ENCODE measurements at places on chromosomes 2 and 18.

- no peak for DNase-seq
Observed at GRCh38 chr2:128008074-128008672, 19.7 kb downstream of the SAP130 start.

- DNase-seq, result no peak
Observed at GRCh38 chr2:50691513-50691912, 340.4 kb downstream of the NRXN1 start.

DNA sequence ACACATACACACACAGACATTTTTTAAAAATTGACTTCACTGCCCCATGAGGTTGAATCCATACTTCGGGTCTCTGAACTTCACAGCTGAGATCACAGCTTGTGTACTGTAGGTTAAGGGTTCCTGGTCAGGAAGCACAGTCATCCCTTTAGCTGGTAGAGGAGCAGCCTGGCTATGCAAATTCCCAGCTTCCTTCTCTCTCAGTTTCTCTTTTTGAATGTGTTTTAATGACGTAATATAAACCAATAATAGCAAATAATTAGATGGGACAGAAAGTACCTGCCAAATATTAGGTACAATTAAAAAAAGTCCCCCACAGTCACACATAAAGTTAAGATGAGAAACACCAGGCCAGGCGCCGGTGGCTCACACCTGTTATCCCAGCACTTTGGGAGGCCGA lies 178.7 kb downstream of the ZNF385B start:
- DNase-seq, result no peak

GRCh38 chr2:11852526-11853196 lies 106.2 kb downstream of the LPIN1 start:
- no peak for DNase-seq

GRCh38 chr18:79881695-79882094 lies 69.8 kb downstream of the SLC66A2 start:
- DNase-seq, result no peak

GRCh38 chr2:240351826-240352426 lies 83.5 kb upstream of the GPC1 start:
- no peak for DNase-seq

GRCh38 chr2:111210036-111210435 lies 89.3 kb downstream of the BCL2L11 start:
- DNase-seq, result no peak

GRCh38 chr2:198314559-198315153 lies 510.3 kb downstream of the PLCL1 start:
- DNase-seq, result no peak

GRCh38 chr2:186573531-186573930 lies 16.3 kb upstream of the ITGAV start:
- no peak for DNase-seq

- no peak for DNase-seq
Observed at GRCh38 chr2:64567473-64567872, 43.3 kb downstream of the AFTPH start.

DNA sequence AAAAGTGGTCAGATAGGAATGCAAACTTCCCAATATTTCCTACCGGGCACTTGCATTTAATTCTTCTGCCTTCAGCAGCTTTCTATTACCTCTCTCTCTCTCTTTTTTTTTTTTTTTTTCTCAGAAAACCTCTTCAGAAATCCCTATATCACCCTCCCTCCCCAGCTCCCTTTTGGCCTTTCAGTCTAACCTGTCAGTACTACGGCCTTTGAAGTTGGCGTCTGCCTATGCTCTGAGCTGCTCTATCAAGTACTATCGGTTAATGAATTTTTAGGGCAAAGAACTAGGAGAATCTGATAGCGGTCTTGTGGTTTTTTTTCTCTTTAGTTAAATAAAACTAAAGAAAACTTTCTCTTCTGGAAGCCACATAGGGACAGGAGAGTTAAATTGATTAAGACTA lies 122.4 kb upstream of the MAPRE2 start:
- no peak for DNase-seq
